Gastrocnemius medialis (tissue), 4 donors: ENCODE measurements at places on chromosomes 16 and 17. TPM values are rescaled to one million over a fixed set of nuclear protein-coding genes. Genes with fewer than 3 reads are reported as not detected.

The BHLHA9 gene
- not detected for total RNA-seq

The PDE6G gene
- not detected for total RNA-seq

GRCh38 chr17:56468840-56469239, 124.7 kb upstream of the NOG start:
- no peak for DNase-seq
- H3K27me3 ChIP-seq = no peaks in the 10 kb centered on the region
- H3K27ac ChIP-seq = no peak overlapping the region
- H3K4me3 ChIP-seq = no peak overlapping the region
- no peaks in the 10 kb centered on the region for H3K36me3 ChIP-seq

GRCh38 chr17:50562242-50563091, 2.0 kb downstream of the CACNA1G start:
- H3K27me3 ChIP-seq = peaks cover 63% of the 10 kb centered on the region
- H3K4me1 ChIP-seq = peaks cover 32% of the 10 kb centered on the region
- H3K36me3 ChIP-seq = no peaks in the 10 kb centered on the region
- H3K4me3 ChIP-seq = no peak overlapping the region
- H3K27ac ChIP-seq = no peak overlapping the region
- DNase-seq = no peak

- no peak overlapping the region for H3K27ac ChIP-seq
Observed at GRCh38 chr17:43140396-43141332, 15.5 kb upstream of the BRCA1 start.

DNA sequence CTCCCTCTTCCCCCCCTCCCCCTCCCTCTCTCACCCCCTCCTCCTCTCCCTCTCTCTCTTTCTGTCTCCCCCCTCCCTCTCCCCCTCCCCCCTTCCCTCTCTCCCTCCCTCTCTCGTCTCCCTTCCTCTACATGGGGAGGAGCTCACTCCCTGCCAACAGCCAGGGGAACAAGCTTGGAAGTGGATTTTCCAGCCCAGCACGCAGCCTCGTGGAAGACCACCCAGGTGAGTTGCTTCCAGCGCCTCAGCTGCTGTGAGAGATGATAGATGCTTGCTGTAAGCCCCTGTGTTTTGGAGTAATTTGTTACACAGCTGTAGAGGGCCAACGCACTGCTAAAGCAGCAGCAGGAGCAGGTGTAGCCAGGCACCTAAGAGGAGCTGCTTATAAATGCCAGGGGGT, 20.8 kb downstream of the ACTG1 start:
- no peaks in the 10 kb centered on the region for H3K36me3 ChIP-seq
- H3K27me3 ChIP-seq = no peaks in the 10 kb centered on the region
- peaks cover 4% of the 10 kb centered on the region for H3K4me1 ChIP-seq
- no peak overlapping the region for H3K27ac ChIP-seq
- no peak overlapping the region for H3K4me3 ChIP-seq

DNA sequence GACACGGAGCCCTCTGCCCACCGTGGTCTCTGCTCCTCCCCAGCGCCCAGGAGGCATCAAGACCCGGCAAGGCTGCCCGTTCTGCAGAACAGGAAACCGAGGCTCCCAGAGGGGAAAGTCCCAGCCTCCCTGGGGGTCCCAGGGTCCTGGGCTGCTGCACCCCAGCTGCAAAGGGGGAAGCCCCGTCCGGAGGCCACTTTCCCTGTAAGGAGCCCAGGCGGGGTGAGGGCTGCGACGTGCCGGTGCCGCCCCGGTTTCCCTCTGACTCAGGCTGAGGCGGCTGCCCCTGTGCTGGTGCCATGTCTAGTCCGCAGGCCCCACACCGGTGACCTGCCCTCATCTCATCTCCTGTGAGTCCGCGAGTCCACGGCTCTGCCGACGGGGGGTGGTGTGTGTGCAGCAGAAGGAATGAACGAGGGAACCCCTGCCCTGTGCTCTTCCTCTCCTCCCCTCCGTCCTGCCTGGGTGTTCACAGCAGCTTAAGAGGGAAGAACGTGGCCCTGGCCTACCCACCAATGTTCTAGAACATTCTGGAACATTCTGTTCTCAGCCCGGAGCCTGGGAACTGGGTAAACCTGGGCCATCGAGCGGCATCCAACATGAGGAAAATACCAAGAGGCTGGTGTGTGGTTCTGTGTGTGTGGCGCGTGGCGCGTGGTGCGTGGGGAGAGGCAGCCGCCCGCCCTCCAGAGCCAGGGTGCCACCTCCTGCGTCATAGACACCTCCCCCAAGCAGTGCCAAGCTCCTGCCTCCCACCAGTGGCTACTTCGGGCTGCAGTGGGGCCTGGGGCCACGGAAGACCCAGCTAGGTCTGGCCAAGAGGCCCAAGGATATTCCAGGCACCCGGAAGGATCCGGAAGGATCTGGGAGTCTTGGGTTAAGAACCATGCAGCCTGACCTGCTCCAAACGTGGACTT, 7.0 kb upstream of the CBFA2T3 start:
- H3K4me3 ChIP-seq = no peak overlapping the region
- DNase-seq = no peak
- no peaks in the 10 kb centered on the region for H3K4me1 ChIP-seq
- H3K36me3 ChIP-seq = no peaks in the 10 kb centered on the region
- no peak overlapping the region for H3K27ac ChIP-seq
- peaks cover 3% of the 10 kb centered on the region for H3K27me3 ChIP-seq

- H3K27me3 ChIP-seq = no peaks in the 10 kb centered on the region
- H3K36me3 ChIP-seq = no peaks in the 10 kb centered on the region
- DNase-seq = no peak
- no peak overlapping the region for H3K27ac ChIP-seq
Observed at GRCh38 chr16:11389631-11390565, 44.6 kb downstream of the RMI2 start.

GRCh38 chr16:66197668-66198278, 168.7 kb upstream of the CDH5 start:
- DNase-seq = no peak
- H3K36me3 ChIP-seq = no peaks in the 10 kb centered on the region
- no peaks in the 10 kb centered on the region for H3K27me3 ChIP-seq
- no peaks in the 10 kb centered on the region for H3K4me1 ChIP-seq
- no peak overlapping the region for H3K4me3 ChIP-seq

DNA sequence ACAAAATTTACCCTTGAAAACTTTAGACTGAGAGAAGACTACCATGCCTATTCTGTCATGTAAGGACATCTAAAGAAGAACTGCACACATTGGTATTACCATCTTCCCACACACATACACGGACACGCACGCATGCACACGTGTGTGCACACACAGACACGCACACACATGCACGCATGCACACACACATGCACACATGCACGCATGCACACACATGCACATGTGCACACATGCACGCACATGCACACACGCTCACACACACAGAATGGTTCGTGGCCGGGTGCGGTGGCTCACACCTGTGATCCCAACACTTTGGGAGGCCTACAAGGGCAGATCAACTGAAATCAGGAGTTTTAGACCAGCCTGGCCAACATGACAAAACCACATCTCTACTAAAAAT, 296.9 kb upstream of the HSBP1 start:
- no peaks in the 10 kb centered on the region for H3K4me1 ChIP-seq
- H3K4me3 ChIP-seq = no peak overlapping the region
- H3K27me3 ChIP-seq = no peaks in the 10 kb centered on the region
- DNase-seq = no peak
- H3K27ac ChIP-seq = no peak overlapping the region

DNA sequence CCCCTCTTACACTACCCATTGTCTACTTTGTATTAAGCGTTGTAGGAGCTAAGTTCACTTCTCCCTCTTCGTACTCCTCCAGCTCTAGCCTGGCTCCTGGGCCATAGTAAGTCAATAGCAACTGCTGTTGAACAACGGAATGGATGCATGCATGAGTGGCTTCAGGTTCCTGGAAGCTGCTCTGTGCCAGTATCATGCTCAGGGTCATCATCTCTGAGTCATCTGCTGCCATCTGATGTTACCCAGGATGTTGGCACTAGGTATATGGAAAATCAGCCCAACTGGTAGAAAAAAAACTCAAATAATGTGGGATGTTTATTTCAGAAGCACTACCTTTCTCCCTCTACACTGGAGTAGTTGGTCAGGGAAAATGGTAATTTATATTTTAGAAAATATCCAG, 536.8 kb downstream of the NPIPA7 start:
- no peaks in the 10 kb centered on the region for H3K36me3 ChIP-seq
- H3K4me3 ChIP-seq = no peak overlapping the region
- H3K27ac ChIP-seq = no peak overlapping the region
- peaks cover 7% of the 10 kb centered on the region for H3K27me3 ChIP-seq

GRCh38 chr17:12546983-12547382, 118.7 kb upstream of the MYOCD start:
- DNase-seq = no peak
- H3K4me1 ChIP-seq = no peaks in the 10 kb centered on the region
- H3K4me3 ChIP-seq = no peak overlapping the region
- no peaks in the 10 kb centered on the region for H3K27me3 ChIP-seq
- H3K36me3 ChIP-seq = no peaks in the 10 kb centered on the region

GRCh38 chr17:76752006-76752405, 14.1 kb downstream of the MFSD11 start:
- DNase-seq = no peak
- H3K27me3 ChIP-seq = no peaks in the 10 kb centered on the region
- H3K4me1 ChIP-seq = peaks cover 11% of the 10 kb centered on the region
- no peak overlapping the region for H3K4me3 ChIP-seq

GRCh38 chr16:27446721-27447120, 44.7 kb downstream of the IL21R start:
- H3K4me1 ChIP-seq = no peaks in the 10 kb centered on the region
- H3K27ac ChIP-seq = no peak overlapping the region
